Activated gamma-delta T cell treated with anti-CD3 and anti-CD28 coated beads, Interleukin-2, amount 50 U/mL, for 16 hours (primary cell): ENCODE measurements at places on chromosomes 2 and 18.

DNA sequence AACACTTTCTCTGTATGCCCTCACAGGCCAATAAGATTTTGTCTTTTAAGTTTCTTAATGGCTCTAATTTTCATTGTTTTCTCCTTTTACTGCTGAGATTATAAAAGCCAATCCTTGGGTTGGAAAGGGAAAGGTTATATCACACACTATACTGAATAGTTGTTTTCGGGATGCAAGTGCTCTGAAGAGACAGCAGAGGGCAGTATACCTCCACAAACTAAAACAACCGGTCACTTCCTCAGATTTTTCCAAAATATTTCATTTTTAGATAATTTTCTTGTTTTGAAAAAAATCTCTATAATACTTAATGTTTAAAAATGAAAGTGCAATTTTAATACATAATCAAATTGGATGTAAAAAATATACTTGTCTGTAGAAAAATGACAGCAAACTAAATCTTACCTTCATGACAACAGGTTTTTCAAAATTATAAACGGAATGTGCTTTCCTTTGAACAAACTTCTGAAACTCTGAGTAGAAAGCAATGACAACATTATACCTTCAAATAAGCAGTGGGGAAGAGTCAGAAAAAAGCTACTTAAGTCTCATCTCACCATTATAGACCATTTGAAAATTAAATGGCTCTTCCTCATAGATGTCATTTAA lies 82.7 kb downstream of the ORC4 start:
- DNase-seq = no peak

DNA sequence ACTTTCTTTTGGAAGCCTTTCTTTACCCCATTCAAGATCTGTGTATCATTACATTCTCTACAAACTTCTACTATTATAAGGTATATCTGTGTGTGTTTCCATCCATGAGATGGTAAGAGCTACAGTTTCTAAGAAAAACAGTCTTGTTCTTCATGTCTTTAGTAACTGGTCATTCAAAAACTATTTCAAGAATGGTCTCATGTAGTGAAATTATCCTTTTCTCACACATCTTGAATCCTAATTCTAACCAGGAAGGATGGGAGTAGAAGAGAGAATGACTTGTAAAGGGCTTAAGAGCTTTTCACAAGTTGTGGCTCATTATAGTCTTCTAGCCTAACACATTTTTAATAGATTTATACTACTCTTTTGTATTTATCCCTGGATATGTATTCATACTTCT lies 47.3 kb downstream of the ROCK1 start:
- no peak for DNase-seq

DNA sequence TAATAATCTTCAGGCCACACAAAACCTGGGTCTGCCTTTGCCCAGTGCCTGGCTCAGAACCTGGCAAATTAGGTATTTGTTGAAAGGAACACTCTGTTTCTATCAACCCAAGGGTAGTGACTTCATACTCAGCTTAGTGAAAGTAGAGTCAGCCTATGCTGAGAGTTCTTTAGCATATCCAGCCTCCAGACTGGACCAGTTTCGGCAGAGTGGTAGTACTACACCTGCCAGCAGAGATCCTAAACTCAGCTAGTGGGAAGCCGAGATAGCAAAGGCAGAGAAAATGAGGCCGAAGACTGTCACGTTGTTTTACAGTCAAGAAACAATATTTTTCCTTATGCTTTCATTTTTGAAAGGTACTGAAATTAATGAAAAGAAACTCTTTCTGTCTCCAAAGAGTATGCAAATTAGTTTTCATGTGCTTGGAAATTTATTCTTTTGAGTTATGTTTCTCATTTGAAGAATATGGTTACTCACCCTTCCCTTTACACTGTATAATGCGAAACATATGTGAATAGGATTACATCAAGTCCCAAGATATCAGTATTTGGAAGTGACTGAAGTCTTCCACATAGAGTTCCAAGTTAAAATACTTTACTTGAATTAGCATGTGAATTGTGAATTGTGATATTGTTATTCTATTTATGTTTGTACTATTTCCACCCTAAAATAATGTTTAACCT lies 52.2 kb upstream of the UGP2 start:
- DNase-seq = no peak

DNA sequence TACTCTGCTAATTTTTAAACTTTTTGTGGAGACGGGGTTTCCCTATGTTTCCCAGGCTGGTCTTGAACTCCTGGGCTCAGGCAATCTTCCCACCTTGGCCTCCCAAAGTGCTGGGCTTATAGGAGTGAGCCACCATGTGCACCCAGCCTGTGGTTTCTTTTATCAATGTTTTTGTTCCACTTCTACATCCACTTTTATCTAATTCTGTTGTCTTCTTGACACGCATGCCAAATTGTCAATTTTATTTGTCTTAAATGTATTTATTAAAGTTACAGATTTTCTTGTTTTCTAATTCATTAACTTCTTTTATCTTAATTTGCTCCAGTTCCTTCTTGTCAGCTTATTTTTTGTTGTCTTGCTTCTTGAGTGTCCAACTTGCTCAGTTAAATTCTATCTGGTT lies 43.8 kb upstream of the ASPRV1 start:
- DNase-seq = no peak

GRCh38 chr2:215958257-215958656 lies 55.1 kb downstream of the MREG start:
- no peak for DNase-seq

GRCh38 chr2:120579916-120580685 lies 155.6 kb upstream of the GLI2 start:
- DNase-seq = no peak

DNA sequence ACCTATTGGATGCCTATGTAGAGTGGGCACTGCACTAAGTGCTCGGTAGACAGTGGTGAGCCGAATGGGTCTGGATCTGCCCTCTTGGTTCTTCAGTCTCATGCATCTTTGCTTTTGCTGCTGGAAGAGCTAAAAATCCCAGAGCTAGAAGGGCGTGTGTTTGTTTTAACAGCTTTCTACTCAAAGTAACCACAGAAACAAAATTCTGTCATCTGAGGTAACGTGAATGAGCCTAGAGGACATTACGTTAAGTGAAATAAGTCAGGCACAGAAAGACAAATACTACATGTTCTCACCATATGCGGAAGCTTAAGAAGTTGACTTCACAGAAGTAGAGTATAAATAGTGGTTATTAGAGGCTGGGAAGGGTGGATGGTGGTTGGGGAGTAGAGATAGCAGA lies 119.8 kb downstream of the PLB1 start:
- no peak for DNase-seq
